ENCODE measurements at places on chromosomes 5 and 9.

GRCh38 chr9:111429175-111429574 lies 55.0 kb downstream of the ECPAS start:
- DNase-seq: no peak

DNA sequence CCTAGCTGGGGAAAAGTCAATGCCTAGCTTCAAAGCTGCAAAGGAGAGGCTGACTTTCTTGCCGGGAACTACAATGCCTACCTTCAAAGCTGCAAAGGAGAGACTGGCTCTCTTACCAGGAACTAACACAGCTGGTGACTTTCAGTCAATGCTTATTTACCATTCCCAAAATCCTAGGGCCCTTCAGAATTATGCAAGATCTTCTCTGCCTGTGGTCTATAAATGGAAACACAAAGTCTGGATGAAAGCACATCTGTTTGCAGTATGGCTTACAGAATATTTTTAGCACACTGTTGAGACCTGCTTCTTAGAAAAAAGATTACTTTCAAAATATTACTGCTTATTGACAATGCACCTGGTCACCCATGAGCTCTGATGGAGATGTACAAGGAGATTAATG lies 259.4 kb downstream of the PLK2 start:
- no peak for DNase-seq

GRCh38 chr9:70580606-70581195 lies 166.2 kb upstream of the KLF9 start:
- no peak for DNase-seq

DNA sequence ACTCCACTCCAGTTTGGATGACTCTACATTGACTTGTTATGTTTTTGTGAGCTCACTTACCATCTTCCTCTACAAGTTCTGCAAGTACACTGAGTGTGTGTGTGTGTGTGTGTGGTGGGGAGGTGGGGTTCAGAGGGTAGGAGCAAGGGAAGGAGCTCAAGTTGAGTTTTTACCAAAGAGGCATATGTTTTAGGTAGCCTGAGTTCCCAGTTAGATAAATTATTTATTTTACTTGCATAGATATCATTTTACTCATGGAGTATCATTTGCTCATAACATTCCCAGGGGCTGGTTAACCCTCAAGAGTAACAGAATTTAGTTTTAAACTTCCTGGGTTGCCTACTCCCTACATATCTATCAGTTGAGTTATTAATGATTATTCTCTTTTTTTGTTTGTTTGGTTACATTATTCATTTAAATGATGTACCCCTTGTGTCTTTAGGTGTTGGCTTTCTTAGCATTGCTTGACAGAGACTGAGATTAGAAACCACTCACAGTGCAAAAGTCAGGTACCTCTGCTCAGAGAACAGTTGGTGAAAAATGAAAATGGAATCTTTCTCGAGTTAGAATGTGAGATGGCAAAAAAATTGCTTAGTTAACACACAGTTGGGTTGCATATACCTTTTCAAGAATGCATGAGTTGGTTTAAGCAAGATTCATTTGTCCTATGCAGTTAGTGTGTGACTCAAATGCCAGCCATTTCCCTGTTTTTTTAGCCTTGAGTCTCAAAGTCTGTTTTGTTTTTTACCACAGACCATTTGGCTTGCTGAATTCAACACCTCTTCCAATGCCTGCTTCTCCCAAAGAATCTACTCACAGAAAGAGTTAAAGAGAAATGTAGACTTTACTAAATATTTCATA lies 29.2 kb downstream of the TNFSF8 start:
- DNase-seq: no peak

GRCh38 chr5:177317959-177318377 lies 6.3 kb upstream of the MXD3 start:
- DNase-seq: peak; percentile 44

GRCh38 chr9:88777498-88778312 lies 213.6 kb upstream of the S1PR3 start:
- DNase-seq: no peak

- no peak for DNase-seq
These were observed 63.8 kb downstream of the ANGPTL2 start for GRCh38 chr9:127058645-127059021.

- DNase-seq: no peak
These were observed 170.5 kb downstream of the EPB41L4A start for GRCh38 chr5:112248623-112249022.

DNA sequence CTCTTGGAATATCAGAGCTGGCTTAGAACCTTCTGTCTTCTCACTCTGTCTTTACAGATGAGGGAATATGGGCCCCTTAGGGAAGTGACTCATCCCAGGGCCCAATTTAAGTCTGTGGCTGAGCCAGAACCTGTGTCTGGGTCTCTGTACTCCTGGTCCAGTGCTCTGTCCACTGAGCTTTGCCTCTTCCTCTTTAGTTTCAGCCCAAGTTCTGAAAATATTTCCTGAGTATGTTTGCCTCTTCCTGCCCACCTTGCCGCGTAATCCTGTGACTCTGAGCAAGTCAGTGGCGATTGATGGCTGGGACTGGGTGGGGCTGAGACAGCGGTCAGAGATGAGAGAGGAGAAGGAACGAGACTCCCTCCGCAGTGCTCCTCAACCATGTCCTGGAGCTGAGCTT lies 7.8 kb downstream of the IER5L start:
- no peak for DNase-seq

DNA sequence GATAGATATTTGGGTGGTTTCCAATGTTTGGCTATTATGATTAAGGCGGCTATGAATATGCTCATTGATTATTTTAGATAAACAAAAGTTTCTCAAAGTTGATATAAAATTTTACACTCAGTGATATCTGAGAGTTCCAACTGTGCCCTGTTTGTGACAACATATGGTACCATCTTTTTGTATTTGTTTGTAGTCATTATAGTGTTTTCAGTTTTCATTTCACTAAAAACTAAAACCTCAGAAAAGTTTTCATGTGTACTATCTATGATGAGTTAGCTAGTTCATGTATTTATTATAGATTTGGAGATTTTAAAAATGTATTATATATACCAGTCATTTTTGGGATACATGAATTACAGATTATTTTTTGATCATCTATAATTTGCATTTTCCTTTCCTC lies 1111.4 kb downstream of the CDH18 start:
- no peak for DNase-seq
